Coronary artery (tissue), 2 donors: ENCODE measurements at places on chromosomes 6 and 20.

- no peak for DNase-seq
Measured at GRCh38 chr6:24270011-24270410, 87.8 kb downstream of the DCDC2 start.

DNA sequence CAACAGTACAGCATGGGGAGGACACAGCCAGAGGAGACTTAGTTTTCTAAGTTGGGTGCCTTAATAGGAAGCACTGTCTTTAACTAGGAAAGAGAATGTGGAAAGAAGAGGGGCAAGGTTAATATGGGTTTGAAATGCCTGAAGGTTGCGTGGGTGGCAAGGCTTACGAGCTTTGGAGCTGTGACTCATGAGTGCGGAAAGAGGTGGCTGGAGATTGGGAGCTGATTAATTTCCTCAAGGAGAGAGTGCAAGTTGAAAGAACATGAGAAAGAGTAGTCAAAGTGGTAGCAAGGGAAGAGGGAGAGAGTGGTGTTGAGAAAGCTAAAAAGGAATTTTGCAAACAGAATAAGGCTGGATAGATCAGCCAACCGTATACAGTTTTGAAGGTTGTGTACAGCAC lies 315.1 kb upstream of the PRND start:
- no peak for DNase-seq

DNA sequence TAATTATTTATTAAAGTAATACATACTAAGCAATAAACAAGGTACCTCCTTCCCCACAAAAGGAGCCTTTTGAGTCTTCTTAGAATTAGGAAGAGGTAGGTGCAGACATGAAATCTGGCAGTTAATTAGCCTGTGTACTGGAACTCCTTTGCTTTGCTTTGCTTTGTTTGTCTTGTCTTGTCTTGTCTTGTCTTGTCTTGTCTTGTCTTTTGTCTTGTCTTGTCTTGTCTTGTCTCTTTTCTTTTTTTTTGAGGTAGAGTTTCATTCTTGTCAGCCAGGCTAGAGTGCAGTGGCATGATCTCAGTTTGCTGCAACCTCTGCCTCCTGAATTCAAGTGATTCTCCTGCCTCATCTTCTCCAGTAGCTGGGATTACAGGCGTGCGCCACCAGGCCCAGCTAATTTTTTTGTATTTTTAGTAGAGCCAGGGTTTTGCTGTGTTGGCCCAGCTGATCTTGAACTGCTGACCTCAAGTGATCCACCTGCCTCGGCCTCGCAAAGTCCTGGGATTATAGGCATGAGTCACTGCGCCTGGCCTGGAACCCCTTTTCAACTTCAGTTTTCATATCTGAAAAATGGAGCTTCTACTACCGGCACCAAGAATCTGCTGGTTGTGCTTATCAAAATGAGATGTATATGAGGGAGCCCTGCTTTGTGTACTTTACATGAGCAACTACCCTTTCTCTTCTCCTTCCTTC lies 301.2 kb downstream of the CDKAL1 start:
- DNase-seq = no peak

DNA sequence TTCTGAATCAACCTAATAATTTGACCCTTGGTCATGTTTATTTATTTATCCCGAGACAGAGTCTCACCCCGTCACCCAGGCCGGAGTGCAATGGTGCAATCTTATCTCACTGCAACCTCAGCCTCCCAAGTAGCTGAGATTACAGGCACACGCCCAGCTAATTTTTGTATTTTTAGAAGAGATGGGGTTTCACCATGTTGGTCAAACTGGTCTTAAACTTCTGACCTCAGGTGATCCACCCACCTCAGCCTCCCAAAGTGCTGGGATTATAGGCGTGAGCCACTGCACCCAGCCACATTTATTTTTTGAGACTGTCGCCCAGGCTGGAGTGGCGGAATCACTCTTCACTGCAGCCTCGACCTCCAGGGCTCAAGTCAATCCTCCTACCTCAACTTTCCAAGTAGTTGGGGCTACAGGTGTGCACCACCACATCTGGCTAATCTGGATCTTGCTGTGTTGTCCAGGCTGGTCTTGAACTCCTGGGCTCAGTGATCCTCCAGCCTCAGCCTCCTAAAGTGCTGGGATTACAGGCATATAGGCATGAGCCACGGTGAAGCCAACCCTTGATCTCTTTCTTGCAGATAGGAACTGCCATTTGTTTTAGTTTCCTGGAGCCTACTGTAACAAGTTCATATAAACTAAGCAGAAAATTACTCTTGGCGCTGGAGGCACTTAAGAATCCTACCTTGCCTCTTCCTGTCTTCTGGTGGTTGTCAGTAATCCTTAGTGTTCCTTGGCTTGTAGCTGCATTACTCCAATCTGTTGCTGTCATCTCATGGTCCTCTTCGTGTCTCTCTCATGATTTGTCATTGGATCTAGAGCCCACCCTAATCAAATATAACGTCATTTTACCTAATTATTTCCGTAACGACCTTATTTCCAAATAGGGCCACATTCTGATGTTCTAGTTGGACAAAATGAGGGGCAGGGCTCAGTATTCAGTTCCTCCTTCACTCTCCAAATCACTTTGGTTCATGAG lies 2.3 kb downstream of the RPS18 start:
- no peak for DNase-seq

DNA sequence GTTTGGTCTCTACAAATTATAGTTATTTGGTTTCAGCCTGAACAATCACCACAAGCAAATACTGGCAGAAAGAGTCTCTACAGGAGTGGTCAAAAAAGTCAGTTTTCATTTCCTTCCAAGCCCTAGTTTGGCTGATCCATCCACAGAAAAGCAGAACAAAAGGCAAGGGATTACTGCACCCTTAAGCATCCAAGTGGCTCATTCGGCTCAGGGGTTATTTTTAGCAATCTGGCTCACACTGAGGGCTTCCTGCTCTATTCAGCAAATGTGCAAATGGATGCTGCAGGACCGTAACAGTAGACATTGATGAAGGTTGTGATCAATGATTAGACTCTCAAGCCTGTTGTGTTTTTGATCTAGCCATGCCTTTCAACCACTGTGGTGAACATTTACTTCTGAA lies 62.2 kb upstream of the FABP7 start:
- no peak for DNase-seq

- DNase-seq = no peak
Measured at GRCh38 chr6:24844903-24845302, 46.2 kb upstream of the ARMH2 start.

DNA sequence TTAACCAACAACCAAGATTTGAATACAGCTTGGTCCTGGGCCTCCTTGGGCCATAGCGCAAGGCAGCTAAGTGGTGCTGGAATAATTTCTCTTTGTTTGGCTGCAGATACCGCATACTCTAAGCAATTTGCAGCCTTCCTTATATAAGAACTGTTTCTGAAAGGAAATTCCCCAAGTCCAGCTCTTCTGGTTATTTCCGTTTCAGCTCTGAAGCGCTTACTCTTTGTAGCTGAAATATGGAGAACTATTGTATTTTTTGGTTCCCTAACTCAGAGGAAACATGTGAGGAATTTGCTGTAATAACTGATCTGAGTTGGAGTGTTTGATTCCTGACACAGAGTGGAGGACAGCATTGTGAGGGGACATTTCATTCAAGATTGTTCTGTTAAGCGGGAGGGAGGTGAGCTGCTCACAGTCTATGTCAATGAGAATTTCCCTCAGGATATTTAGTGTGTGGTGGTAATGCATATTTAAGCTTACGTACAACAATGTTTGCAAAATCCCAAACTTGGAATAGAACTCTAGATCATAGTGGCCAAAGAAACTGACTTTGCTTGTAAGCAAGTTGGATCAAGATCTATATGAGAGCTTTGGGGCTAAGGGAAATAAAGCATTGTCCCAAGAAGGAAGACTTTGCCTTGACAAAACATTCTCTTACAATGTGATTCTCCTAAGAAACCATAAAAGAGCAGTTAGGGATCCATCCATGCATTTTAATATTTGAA lies 576.6 kb upstream of the FLRT3 start:
- DNase-seq = no peak

- DNase-seq = no peak
Measured at GRCh38 chr6:5072440-5072839, 12.7 kb upstream of the PPP1R3G start.

DNA sequence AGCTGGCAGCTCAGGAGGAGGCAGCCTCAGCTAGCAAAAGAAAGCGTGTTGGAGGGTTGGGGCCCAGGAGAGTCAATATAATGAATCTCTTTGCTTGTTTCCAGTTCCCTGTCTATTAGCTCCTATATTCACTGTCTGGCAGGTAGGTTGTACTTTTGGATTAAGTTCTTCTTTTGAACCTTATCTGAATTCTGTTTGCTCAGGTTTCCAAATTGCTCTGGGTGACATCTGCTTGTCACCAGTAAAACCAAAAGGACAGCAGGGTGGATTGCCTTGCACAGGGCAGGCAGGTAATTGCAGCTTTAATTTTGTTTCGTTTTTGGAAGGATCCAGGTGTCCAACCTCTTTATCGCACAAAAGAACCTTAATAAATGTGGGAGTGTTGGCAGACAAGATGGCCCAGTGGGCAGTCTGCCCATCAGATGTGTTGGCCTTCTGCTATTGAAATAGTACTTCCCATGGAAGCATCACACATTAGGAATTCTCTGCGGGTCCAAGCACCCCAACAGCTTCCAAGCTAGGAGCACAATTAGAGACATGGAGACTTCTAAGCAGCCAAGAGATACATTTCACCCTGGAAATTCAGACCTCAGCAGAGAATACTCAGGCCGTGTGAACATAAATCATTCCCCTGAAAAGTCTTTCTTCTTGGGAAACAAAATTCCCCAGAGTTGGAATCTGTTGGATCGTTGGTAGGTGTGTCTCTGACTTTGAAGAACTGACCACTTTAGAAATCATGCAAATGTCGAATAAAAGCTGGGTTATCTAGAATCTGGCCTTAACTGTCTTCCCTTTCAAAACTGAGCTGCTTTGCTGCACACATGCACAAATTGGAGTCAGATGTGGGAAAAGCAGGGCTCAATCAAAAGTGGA lies 286.9 kb upstream of the BMP2 start:
- no peak for DNase-seq

DNA sequence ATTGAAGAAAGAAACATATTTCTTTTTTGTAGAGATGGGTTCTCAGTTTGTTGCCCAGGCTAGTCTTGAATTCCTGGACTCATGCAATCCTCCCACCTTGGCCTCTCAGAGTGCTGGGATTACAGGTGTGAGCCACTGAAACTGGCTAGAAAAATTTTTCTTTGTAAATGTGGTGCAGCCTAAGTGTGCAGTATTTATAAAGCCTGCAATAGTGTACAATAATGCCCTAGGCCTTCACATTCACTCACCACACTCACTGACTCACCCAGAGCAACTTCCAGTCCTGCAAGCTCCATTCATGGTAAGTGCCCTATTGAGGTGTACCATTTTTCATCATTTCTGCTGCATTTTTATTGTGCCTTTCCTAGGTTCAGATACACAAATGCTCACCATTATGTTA lies 31.4 kb downstream of the NHSL1 start:
- DNase-seq = no peak
